ENCODE measurements at places on chromosomes 7 and 10.

DNA sequence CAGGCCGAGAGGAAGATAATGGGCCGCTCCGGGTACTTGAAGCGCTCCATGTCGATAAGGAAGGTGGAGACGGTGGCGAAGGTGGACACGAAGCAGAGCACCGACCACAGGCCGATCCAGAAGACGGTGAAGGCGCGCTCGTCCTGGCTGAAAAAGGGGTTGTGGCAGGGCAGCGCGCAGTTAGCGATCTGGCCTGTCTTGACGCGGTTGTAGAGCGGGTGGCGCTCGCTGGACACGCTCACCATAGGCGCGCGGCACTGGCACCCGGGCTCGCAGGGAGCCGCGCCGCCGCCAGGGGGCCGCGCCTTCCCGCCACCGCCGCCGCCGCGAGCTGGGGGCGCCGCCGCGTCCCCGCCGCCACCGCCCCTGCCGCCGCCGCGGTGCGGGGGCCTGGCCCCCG lies 1.6 kb downstream of the FZD8 start:
- DNase-seq = peak; percentile 57

DNA sequence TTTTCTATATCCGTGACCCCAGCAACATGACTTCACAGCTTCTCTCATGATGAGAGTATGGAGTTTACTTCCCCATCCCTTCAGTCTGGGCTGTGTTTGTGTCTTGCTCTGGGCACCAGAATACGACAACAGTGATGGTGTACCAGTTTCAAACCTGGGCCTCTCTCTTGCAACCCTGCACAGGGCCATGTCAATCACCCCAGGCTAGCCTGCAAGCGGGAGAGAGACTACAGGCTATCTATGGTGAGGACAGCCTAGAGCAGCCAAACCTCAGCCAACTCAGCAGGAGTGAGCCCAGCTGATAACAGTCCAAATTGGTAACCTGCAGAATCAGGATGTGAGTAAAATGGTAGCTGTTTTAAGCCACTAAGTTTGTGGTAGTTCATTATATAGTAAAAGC lies 235.8 kb downstream of the CHCHD3 start:
- no peak for DNase-seq

GRCh38 chr7:21356616-21357015 lies 71.3 kb upstream of the SP4 start:
- no peak for DNase-seq

DNA sequence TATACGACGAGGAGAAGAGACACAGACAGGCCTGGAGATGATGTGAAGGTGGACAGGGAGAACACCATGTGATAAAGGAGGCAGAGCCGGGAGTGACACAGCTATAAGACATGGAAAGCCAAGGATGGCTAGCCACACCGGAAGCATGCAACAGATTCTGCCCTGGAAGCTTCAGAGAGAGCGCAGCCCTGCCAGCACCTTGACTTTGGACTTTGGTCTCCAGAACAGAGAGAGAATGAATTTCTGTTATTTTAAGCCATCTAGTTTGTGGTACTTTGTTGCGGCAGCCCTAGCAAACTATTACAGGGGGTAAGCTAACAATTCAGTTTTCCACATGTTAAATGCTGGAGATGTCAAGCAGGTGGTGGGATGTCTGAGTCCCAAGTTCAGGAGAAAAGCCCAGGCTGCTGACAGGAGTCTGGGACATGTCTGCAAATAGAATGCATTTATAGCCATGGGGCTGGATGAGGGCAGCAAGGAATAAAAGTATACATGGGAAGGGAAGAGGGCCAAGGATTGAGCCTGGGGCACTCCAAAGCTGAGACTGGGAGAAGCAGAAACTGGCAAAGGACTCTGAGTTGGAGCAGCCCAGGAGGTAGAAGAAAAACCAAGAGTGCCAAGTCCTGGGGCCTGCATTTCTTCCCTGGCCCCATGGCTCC lies 65.1 kb downstream of the ATXN7L1 start:
- no peak for DNase-seq

DNA sequence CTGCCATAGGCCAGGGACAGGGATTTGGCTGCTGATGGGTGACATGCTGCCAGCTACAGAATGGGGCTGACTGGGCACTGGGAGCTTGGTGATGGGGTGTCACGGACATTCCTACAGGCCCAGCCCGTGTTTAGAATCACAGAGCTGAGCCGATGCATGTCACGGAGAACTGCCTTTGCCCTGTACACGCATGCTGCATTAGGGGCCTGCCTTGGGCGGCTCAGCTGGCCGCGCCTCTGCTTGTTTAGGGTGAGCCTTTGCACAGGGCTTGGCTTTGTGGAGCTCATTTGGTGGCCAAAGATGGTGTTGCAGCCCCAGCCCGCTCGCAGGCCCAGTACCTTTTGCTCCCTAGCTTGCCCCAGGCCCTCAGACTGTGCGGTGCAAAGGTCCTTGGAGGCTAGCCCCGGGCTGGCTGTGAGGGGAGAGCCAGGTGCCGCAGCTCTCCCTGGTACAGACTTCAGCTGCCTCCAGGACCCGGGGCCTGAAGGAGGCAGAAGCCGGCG lies 108.4 kb upstream of the BTBD16 start:
- no peak for DNase-seq

GRCh38 chr7:128910569-128910945 lies at the start of gene KCP:
Gene KCP, minus strand, starts transcription at chr7:128910709. Its CDS starts 33 bp downstream, at chr7:128910676.
- DNase-seq = no peak

GRCh38 chr7:70435634-70436033 lies 696.3 kb upstream of the GALNT17 start:
- no peak for DNase-seq

DNA sequence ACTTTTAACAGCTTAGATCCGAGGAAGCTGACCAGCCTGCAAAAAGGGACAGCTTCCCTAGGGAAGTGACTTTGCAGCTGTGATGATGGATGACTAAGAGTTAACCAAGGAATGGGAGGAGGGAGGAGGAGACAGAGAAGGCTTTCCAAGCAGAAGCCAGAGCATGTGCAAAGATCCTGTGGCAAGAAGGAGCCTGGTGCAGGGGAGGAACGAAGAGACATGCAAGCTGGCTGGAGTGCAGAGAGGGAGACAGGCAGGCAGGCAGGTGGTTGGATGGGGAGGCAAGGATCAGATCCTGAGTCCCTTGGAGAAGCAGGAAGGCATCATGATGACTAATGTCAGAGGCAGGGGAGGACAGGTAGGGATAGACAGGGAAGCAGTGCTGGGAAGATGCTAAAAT lies 148.8 kb downstream of the PFKFB3 start:
- DNase-seq = no peak

DNA sequence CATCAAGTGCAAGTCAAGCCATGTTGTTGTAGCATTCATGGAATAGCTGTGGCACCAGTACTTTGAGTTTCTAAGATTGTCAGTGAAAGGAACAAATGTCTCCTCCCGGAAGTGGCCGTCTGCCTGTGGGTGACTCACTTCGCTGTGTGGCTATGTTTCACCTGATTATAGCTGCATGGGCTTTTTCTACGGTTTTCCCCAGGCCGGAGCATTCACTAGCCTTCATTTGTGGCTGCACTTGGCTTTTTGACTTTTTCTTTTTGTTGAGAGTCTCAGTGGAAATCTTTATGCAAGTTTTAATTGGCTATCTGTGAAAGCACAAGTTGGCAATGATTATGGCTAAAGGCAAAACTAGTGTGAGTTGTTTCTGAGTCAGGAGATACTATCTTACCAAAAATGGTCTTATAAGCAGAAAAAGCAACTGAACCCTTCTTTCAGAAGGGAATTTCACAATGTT lies 35.0 kb downstream of the SRI start:
- DNase-seq = no peak

DNA sequence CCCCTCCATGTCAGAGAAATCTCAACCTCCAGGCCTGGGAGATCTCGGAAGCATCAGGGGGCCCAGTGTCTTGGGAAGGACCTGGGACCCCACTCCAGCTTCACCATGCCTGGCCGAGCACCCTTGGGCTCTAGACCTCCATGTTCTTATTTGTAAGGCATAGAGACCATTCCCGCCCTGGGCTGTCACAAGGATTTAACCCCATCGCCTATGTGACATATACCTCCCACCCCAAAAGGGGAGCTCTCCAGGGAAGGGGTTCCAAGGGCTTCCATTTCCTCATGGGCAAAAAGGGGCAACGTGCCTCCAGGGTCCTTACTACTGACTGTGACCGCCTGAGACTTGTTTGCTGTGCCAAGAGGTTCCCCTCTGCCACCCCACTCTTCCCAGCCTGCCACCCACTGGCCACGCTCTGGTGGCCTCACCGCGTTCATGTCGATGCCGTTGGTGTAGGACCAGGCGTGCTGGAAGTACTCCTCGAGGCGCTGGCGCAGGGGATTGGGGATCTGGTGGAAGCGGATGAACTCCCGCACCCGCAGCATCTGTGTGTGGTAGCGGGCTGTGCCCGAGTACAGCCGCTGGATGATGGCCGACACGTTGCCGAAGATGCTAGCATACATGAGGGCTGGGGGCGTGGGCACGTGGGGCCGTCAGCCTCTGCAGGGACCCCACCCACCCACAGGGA lies 27.5 kb downstream of the KCNH2 start:
- DNase-seq = no peak

- DNase-seq = no peak
Measured at GRCh38 chr7:140000666-140001268, 62.0 kb downstream of the PARP12 start.

DNA sequence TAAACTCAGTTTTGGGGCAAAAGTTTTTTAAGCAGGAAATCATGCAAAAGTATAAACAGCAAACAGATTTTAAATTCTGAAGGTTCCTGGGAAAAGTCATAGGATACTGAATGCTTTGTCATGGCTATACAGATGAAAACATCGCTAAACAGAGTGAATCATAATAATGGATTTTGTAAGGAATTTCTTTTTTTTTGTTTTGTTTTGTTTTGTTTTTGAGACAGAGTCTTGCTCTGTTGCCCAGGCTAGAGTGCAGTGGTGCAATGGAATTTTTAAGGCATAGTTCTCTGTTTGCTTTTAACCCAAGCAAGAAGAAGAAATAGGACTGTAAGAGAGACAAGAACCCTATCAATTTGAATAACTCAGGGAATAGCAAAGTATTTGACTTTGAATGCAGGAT lies 285.3 kb downstream of the NRG3 start:
- no peak for DNase-seq

- DNase-seq = no peak
Measured at GRCh38 chr7:158685693-158686092, 18.9 kb downstream of the NCAPG2 start.

- DNase-seq = no peak
Measured at GRCh38 chr7:149790146-149790548, 16.8 kb upstream of the ZNF467 start.

DNA sequence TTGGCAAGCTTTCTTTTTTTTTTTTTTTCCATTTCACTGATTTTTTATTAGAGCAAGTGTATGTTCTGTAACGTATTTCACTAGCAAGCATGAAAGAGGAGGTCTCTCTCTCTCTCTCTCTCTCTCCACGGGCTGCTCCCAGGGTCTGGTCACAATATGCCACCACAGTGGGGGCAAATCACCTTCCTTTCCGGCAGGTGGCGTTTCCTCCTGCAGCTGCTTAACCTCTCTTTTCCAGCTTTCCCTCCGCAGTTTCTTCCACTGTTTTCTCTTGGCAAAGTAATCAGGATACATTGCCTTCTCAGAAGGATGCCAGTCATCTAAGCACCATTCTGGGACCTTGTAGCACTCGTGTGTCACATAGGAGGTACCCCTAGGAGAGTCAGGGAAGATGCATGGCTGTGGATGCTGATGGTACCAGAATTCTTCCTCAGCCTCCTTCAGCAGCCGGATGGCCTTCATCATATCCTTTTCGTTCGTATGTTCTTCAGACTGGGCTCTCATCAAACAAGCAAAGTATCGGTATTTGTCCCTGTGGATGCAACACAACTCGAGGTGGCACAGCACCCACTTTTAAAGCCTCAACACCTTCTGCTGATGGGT lies 197.3 kb upstream of the PODXL start:
- no peak for DNase-seq

- no peak for DNase-seq
Measured at GRCh38 chr7:82234457-82235049, 209.0 kb downstream of the CACNA2D1 start.

DNA sequence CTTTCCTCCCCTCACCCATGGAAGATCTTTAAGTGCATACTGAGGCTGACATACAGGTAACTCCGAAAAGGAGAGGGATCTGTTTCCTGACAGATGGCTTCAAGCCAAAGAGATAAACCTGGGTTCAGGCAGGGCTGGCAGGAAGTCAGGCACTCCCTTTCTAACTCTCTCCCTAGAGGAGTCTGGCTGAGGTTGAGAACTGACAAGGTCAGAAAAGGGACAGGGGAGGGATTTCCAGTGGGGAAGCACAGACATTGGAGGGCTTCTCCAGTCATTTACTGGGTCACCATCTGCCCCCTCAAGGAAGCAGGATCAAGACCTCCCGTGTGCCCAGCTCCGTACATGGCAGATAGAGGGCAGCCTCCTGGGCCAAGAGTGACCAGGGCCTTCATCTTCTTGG lies 31.6 kb downstream of the TLX1 start:
- no peak for DNase-seq

- DNase-seq = no peak
Measured at GRCh38 chr7:98911916-98912315, 33.6 kb downstream of the TRRAP start.

DNA sequence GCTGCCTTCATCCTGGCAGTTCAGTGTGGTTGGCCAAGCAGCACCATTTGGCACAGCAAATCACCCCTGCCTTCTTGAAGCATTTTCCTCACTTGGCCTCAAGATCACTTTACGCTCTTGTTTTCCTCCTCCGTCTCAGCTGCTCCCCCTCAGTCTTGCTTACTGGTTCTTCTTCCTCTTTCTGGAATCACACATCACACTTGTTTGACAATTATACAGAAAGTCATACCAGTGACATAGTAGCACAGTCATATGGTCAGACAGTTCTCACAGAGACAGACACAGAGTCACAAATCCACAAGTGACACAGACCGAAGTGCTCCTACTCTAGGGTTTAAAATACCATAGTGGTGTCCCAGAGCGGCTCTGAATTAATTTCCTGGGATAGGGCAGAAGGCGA lies 43.8 kb upstream of the ARL4A start:
- no peak for DNase-seq

GRCh38 chr7:76063525-76063924 lies 15.6 kb downstream of the MDH2 start:
- DNase-seq = no peak

DNA sequence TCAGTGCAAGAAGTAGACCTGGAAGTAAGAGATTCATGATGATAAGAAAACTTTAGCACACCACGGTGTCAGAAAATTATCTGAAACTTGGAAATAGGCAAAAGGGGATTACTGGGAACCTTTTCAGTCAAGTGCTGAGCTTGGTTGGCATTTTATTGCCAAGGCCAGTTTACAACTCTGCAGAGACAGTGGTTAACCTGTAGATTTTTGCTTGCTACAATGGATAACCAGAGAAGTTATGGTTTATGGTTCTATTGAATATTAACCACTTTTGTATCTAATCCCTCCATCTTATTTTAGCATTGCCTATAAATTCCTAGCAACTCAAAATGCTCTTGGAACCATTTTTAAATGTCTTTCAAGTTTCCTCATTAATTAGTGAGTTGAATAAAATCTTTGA lies 13.3 kb upstream of the GRM8 start:
- DNase-seq = no peak

- no peak for DNase-seq
Measured at GRCh38 chr7:148561099-148561498, 29.5 kb upstream of the C7orf33 start.

DNA sequence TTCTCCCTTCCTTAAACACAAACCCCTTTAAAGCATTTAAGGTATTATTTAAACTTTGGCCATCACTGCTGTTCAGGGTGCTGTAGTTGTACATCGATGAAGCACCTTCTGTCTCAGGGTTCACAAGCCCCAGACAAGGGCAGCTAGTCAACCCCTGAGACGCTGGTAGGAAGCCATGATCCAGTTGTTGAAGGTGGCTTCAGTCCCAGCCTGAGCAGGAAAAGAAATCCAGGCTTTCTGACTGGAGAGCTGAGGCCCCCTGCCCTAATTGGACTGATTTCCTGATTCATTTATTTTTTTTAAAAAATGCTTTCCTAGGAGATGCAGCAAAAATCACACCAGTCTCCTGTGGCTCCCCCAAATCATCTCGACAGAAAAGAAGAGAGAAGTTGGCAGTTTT lies 15.8 kb downstream of the CPA1 start:
- no peak for DNase-seq

Measured in tibial nerve (tissue), 4 donors.